ENCODE measurements at places on chromosomes 3 and 15.
A peak's percentile ranks its signal among the peaks of the same experiment; 100 is the strongest.

DNA sequence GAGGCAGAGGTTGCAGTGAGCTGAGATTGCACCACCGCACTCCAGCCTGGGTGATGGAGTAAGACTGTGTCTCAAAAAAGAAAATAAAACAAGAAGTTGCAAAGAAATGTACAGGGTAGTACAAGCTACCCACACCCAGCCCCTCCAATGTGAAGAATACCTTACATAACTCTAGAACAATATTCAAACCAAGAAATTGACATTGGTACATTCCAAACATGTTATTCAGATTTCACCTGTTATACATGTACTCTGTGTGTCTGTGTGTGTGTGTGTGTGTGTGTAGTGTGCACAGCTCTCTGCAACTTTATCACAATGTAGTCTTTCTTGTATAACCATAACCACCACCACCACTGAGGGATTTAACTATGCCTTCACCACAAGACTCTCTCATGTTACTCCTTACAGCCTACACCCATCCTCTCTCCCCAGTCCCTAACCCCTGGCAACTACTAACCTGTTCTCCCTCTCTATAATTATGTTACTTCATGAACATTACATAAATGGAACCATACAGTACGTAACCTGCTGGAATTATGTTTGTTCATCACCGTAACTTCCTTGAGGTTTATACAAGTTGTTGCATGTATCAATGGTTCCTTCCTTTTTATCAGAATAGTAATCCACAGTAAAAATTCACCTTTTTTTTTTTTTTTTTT, 16.2 kb upstream of the TJP1 start:
- no peak for DNase-seq

GRCh38 chr3:57778494-57778893, 22.4 kb downstream of the SLMAP start:
- DNase-seq: no peak

DNA sequence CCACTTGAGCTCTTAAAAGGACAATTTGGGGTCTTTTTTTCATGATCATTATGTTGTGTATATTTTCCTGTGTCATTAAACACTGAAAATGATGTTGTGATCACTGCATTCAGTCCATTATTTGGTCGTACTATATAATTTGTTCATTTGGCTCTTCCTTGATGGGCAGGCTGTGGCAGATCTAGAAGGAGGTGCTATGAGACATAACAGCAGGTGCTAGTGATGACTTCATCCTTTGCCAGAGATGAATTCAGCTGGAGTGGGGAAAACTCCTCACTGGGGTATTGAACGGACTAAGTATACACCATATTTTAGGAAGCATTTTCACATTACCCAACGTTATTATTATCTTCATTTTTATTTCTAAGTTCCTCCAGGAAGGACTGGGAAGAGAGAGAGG, 12.0 kb downstream of the CMTM7 start:
- no peak for DNase-seq

GRCh38 chr15:31081588-31082250, 19.8 kb downstream of the TRPM1 start:
- DNase-seq: no peak

DNA sequence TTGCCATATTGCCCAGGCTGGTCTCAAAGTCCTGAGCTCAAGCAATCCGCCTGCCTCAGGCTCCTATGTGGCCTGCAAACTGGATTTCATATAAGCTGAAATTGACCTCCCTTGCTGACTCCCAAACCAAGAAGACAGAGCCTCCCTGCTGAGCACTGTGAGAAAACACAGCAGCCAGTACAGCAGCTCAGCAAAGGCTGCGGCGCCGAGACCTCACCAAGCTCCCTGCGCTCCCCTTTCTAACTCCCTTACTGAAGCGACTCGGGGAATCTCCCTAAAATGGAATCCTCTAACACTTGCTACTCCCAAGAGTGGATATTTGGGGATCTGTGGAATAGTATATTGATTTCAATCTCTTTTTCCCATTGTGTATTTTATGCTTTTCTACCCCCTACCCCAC, 34.6 kb downstream of the MUC20 start:
- no peak for DNase-seq

- no peak for DNase-seq
These were observed 54.4 kb upstream of the LRRN1 start for GRCh38 chr3:3744826-3745225.

DNA sequence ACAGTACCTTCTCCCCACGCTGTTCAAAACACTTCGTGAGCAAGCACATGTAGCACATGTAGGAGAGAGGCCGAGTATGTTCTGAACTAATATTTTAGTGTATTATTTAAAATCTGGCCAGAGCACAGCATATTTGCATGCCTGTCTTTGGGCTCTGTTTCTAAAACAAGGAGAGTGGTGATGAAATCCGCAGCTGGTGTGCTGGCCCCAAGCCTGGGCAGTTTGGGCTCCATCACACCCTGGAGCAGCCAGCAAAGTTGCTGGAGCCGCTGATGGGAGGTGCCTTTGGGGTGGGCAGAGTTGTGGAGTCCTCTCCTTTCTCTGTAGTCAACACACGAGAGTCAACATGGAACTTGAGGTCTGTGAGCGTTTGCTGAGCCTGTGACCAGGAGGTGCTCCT, 116.6 kb downstream of the SLCO3A1 start:
- peak; percentile 31 for DNase-seq

DNA sequence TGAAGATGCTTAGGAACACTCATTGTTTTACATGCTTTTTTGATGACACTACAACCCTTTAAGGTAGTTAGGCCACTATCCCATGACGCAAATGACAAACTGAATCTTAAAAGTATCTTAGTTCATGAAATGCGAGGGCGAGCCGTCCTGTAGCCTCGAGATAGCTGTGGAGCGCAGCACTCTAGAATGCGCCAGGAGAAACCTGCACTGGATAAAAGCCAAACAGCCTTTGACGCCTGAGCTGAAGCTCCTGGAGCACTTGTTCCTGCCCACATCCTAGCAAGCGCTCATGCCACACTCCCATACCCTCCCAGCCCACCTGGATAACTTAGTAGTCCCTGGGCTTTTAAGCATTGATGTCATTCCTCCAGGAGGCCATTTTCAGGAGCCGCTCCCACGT, 516.9 kb downstream of the GABRG3 start:
- no peak for DNase-seq

GRCh38 chr3:38840987-38841386, 25.0 kb upstream of the SCN10A start:
- DNase-seq: no peak

DNA sequence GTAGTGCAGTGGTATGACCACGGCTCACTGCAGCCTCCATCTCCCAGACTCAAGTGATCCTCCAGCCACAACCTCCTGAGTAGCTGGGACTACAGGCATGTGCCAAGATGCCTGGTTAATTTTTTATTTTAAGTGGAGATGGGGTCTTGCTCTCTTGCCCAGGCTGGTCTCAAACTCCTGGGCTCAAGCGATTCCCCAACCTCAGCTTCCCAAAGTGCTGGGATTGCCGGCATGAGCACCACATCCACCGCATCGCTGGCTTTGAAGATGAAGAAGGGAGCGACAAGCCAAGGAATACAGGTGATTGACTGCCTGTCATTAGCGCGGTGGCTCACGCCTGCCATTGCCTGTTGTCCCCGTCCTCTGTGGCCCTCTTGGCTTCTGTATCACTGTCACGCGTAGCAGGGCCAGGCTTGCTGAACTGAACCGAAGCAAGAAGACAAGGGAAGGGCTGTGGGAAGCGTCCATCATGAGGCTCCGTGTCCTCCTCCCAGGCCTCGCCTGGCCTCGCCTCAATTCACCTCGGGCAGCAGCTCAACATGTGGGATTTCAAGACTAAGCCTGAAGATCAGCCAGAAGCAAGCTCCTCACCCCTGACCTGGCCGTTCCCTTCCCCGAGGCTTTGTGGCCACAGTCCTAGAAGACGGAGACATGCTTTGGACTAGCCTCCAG, 46.4 kb upstream of the TFRC start:
- DNase-seq: no peak

DNA sequence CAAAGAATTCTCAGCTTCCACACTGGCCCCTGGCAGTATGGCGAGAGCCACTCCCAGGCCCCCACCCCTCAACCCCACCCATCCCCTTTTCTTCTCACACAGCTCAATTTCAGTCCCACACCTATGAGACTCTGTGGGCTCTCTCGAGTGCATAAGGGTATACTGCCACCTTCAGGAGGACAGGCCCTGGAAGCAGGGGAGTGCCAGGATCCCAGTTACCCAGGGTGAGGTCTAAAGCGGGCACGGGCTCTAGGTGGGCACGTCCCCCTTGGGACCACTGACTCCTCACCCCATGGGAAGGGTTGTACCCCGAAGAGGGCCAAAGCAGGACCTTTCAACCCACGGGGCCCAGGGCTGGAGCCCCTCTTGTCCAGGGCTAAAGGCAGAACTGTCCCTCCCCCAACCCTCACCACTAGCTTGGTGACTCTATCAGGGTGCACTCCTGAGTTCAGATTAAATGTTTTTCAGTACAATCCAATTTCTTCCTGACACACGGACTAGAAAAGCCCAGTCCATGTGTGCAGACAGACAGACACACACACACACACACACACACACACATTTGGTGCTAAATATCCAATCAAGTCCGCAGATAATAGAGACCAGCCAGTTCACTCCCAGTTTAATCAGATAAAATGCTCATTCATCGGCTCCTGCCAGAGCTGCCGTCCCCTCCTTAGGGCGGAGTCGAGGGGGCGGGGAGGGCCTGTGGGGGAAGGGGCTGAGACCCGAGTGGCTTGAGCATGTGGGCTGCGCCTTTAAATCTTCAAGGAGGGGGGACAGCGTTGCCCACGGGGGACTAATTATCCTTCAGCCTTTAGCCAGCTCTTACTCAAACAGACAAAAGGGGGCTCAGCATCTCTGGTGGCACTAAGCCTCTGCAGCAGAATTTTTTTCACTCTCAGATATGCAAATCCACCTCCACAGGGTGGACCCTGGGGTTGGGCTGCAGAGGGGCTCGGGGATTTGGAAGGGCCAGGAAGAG, 59.3 kb downstream of the CYP11A1 start:
- DNase-seq: peak; percentile 87

DNA sequence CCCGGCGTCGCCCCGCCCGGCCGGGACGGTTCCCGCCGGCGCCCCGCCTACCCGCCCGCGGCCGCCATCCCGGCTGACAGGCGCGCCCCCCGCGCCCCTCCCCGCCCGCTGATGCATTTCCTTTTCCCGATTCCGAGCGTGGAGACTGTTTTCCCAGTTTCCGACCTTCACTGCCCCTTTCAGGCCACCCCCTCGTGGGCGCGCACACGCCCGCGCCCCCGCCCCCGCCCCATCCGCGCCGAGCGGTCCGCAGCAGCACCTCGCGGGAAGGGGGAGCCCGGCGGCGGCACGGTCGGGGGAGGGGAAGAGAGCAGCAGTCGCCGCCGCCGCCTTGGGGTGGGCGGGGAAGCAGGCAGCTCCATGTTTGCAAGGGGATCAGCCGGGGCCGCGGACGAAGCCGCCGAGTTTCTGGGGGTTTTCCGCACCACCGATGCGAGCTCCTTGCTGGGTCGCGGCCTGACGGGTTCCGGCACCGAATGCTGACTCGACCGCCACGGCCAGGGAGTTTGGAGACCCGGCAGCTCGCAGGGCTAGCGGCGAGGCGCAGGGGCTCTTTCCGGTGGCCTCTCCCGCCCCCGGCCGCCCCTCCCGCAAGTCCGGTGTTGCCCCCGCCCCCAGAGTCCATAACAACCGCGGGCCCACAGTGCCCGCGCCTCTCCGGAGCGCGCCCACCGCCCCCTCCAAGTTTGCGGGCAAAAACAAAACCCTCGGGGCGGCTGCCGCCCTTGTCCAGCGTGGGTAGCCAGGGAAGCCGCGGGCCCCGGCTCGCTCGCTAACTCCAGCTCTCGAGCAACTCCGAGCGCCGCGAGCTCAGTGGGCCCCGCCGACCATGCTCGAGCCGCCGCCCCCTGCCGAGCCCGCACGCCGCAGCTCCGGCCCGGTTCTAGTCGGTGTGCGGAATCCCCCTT, 3.2 kb upstream of the SIN3A start:
- DNase-seq: peak; percentile 64

- no peak for DNase-seq
These were observed 19.0 kb downstream of the TM4SF4 start for GRCh38 chr3:149493315-149494021.

GRCh38 chr3:69853027-69853426, 113.8 kb downstream of the MITF start:
- DNase-seq: no peak

DNA sequence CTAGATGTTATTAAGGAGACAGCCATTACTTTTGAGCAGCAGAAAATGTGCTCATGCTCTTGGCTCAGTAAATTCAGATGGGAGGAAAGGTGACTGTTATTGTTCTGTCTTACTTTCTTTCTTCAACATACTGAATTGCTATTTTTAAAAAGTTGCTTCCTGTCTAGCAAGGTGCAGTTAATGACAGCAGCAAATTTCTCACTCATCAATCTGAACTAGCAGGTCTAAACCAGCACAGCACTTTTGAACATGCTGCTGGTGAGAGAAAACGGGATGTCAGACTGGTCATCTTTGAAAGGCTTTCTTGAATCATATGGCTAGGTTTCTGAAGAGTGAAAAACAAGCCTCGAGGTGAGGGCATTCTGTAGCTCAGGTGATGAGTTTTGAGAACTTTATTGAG, 384.7 kb downstream of the MFSD1 start:
- DNase-seq: no peak

DNA sequence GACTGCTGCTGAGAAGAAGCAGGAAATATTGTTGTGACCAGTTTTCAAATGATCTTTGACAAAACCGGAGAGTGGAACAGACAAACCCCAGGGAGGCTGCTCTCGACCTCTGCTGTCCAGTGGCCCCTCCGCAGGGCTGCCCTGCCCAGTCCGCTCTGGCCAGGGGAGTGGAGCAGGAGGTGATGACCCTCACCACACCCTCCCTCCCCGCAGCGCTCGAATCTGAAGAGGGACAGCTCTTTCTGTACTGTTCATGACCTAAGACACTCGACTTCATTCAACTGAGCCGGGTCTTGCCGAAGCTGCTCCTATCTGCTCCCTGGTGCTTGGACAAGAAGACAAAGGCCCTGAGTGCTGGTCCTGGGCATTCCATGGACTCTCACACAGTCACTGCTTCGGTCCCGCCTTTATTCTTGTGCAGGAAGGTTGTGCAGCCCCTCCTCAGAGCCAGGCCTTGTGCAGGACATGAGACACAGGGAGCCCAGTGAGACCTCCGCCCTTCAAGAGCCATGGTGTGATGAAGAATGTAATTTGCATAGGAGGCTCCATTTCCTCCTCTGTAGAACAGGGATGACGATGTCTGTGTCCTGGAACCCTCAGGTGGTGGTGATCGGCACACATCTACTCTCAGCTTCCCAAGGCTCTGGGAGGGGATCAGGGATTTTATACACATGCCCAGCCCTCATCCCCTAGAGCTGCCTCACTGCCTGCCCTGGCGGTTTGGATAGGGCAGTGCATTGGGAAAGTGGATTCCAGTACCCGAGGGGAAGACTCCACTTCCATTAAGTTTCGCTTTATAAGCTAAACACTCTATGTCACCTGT, 97.1 kb upstream of the PRR20G start:
- DNase-seq: no peak

- no peak for DNase-seq
These were observed 177.9 kb downstream of the WDR72 start for GRCh38 chr15:53581513-53581912.
